Heart left ventricle (tissue), 16 donors: ENCODE measurements at places on chromosomes 3 and 15.

DNA sequence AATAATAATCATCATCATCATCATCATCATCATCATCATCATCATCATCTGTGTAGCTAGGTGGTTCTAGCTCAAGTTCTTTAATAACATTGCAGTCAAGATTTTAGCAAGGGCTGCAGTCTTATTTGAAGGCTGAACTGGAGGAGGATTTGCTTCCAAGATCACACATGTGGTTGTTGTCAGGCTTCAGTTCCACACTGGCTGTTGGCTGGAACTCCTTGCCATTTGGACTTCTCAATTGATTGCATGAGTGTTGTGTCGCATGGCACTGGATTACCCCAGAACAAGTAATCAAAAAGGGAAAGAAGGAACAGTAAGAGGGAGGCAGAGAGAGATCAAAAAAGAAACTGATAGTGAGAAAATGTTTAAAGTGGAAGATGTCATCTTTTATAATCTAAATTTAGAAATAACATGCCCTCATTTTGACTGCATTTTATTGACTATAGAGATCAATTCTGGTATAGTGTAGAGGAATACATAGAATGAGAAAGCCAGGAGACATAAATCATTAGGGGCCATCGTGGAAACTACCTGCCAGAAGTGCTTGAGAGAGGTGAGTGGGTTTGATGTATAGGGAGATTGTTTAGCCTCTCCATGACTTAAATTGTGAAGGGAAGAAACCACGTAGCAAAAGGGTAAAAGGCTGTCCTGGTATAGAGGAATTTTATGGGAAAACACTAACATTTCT is 346.6 kb upstream of the RBMS3 start:
- no peak for DNase-seq

DNA sequence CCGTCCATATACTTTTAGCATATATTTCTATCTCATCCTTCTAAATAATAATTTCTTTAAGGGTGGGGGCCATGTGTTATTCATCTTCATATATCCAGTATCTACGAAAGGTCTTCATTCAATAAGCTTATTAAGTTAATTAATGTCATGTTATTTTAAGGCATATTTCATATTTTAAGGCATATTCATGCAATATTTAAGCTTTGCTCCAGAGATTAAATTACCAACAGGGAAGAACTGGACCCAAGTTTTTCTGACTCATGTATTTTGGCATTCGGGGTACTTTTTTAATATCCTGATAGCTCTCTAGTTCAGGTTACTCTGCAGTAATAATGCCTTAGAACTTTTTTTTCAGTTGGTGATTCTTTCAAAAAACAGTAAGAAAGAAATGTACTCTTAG is 27.4 kb downstream of the PHC3 start:
- no peak for DNase-seq

DNA sequence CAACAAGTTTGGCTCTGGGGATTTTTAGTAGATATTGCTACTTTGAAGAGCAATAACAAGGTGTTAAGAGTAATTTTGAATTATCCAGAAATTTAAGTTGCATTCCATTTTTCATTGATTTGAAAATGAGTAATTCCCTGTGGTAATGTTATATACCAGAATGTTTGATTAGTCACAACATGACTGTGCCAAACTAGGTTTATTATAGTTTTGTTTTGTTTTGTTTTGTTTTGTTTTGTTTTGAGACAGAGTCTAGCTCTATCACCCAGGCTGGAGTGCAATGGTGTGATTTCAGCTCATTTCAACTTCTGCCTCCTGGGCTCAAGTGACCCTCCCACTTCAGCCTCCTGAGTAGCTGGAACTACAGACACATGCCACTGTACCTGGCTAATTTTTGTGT is 40.7 kb downstream of the CNOT10 start:
- DNase-seq, result no peak

DNA sequence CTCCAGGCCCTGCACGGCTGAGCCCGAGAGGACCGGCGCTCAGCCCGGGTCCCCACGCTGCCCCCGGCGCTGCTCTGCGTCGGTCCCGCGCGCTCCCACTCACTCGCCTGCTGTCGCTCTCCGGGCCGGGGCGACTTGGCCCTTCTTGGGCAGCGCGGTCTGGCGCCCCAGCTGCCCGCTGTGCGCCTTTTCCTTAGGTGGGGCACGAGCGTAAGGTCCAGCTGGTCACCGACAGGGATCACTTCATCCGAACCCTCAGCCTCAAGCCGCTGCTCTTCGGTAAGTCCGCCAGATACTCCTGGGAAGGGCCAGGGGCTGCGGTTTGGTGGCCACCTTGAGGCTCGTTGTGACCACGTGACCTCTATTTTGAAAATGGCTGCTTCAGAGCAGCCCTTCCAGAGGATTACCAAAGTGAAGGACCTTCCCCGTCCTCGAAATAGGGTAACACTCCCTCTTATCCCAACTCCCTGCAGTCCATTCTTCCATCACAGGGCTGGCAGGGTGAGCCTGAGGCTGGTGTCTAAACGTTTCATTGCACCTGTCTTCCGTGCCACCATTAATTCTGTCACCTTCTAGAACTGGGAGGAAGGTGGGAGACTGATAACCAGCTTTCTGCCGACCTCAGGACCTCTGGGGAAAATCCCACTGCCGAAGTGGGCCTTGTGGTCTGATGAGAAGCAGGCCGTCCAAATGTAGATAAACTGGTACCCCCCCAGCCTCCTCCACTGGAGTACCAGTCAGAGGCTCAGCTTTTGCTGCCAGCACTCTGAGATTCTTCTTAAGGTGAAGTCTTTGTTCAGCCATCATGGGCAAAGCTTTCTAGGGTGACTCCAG is 812 bp downstream of the P4HTM start:
- DNase-seq, result no peak

DNA sequence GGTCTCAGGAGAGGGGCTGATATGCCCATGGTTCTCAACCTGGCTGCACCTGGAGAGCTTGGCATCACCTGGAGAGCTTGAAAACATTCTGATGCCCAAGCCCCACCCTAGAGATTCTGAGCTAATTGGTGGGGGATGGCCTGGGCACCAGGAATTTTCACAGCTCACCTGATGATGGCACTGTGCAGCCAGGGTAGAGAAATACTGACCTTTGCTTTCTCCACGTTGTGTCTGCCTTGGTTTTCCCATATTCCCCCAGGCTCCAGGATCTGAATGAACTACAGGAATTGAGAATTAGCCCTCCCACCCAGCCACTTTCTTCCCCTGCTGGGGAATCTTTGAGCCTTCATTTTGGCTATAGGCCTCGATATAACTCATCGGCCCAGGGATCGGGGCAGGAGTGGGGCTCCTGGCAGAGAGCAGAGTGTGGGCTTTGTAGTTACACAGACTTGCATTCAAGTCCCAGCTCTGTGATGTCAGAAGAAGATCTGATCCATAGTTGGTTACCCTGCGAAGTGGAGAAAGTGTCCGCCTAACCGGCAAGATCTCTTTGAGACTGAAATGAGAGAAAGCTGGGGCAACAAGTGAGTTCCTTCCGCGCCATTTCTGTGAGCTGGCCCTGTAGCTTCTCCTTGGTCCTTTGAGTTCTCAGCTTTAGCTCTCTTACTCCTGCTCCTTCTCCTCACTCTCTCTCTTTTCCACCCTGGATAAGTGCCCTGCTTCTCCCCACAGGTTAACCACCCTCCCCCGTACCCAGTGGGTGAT is 33.1 kb upstream of the UBE2Q2 start:
- no peak for DNase-seq

GRCh38 chr3:55631766-55632331 is 144.7 kb upstream of the WNT5A start:
- DNase-seq, result no peak

DNA sequence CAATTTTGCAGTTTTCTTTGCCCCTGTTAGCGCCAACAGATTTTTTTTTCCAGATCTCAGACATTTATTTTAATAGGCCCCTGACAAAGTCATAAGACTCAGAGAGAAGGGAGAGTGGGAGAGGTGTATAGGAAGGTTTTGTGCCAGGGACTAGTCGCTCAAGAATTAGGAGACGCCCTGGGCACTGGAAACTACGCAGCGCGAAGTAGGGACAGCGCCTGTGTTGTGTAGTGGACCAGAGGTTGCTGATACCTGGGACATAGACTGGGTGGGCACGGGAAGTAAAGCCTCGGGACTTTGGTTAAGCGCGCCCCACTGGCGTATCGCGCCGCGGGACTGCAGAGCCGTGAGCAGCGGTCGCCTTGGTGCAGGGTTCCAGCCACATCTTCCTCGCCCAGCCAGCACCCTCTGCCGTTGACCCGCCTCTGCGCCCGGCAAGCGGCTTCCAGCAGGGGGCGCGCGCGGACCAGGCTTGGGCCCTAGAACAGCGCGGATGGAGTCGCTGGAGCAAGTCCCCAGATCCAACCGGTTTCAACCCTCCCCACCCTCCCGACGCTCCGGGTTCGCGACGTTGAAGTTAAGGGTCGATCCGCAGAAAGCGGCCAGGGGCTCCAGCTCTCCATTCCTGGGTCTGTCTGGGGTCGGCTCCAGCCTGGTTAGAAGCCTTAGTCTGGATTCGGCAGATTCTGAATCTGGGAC is 3.0 kb upstream of the ISLR2 start:
- peak; percentile 95 for DNase-seq

GRCh38 chr3:11969986-11970385 is 34.2 kb upstream of the SYN2 start:
- DNase-seq, result no peak

DNA sequence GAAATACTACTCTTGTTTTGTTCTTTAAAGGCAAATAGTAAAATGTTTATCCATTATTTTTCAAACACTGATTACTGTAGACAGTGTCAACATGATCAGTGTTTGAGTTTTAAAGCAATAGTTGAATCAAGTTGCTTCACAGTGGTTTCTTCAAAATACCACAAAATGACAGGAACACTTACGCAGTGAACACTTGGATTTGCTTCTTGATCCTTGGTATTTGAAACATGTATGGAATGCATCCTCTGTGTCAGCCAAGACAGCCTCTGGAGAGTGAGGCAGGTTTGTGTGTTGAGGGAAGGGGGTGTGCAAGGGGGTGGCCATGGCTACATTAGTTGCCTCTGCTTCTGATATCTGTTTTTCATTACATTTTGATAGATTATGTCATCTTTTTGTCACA is 413.0 kb downstream of the RBMS3 start:
- DNase-seq, result no peak

- DNase-seq, result no peak
These were observed 220.3 kb downstream of the CACNA2D3 start for GRCh38 chr3:54342676-54343075.

- DNase-seq, result no peak
These were observed 2.3 kb downstream of the ARPC4 start for GRCh38 chr3:9795207-9795606.
